ENCODE measurements at places on chromosomes 2 and 18.

GRCh38 chr2:71804281-71804751 lies 343.3 kb downstream of the CYP26B1 start:
- no peak for DNase-seq

DNA sequence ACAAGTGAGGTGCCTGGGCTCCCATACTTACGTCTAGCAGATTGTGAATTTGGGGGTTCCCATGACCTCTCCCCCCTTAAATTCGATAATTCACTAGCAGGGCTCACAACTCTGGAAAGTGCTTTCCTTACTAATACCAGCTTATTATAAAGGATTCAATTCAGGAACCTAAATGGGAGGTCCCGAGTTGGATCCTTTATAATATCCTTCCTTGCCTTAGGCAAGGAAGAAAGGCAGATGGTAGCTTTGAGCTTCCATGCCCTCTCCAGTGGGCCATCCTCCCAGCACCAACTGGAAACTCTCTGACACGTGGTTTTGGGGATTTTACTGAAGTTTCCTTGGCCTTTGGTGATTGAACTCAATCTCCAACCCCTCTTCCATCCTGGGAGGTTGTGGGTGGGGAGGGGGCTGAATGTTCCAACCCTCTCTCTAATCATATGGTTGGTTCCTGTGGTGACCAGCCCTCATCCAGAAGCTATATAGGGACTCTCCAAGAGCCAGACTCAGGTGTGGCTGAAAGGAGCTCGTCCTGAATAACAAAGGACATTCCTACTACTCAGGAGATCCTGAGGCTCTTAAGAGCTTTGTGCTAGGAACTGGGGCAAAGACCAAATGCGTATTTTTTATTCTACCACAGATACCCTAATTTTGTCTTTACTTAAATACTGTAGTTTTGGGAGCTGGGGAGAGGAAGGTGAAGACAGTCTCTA lies 62.2 kb downstream of the HAUS1 start:
- no peak for DNase-seq

GRCh38 chr2:177970670-177971454 lies 101.7 kb downstream of the PDE11A start:
- no peak for DNase-seq

- no peak for DNase-seq
Observed at GRCh38 chr2:28828382-28828781, 17.7 kb downstream of the SPDYA start.

DNA sequence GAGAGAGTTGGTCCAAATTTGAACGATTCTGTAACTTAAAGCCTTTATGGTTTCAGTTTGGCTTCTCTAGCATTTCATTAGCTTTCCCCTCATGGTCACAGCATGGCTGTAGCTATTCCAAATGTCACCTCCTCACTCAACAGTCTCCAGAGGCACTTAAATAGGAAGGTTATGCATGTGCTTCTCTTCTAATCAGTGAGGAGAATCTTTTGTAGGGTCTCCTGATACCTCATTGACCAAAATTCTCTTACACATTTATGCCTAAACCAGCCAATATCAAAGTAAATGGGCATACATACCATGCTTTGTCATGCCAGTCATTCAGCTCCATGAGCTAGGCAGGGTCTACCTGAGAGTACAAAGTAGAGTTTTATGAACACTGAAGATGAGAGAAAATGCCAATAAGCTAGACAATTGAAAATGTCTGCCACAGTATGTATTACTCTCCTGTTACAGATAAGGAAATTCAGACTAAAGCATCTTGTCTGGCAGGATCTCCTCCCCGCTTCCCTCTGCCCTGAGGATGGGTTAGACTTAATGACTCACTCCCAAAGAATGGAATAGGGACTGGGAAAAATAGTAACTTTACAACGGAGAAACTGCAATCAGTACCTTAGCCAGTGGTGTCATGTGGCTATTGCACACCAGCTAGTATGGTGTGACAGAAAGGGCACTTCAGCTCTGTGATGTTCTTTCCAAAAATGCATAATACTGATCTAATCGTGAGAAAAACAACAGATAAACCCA lies 15.4 kb downstream of the DSG2 start:
- no peak for DNase-seq

GRCh38 chr2:234873103-234873827 lies 78.6 kb upstream of the SH3BP4 start:
- no peak for DNase-seq

GRCh38 chr2:132387126-132387525 lies 29.5 kb upstream of the GPR39 start:
- no peak for DNase-seq

DNA sequence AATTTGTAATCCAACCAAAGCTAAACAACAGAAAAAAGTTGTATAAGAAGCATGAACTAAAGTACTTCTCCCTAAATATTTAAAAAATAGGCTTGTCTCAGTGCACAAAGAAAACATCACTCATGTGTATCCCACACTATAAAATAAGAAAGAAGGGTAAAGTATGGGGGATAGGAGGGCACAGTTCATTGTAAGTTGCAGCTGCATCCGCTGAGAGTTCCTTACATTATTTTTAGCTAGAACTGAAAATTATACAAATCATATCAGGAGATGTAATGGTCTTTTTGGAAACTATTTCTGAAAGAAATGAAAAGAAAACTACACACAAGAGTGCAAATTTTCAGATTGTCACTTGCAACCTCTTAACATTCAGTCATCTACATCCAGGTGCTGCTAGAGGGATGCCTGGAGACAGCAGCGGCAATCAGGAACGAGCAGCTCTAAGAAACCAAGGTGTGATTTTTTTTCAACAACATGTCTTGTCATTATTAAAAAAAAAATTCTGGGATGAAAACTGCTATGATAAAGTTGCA lies 273.6 kb downstream of the ASXL3 start:
- DNase-seq: no peak

GRCh38 chr2:9699139-9700108 lies 68.6 kb upstream of the YWHAQ start:
- no peak for DNase-seq

- no peak for DNase-seq
Observed at GRCh38 chr2:37760471-37760870, 89.0 kb upstream of the CDC42EP3 start.

DNA sequence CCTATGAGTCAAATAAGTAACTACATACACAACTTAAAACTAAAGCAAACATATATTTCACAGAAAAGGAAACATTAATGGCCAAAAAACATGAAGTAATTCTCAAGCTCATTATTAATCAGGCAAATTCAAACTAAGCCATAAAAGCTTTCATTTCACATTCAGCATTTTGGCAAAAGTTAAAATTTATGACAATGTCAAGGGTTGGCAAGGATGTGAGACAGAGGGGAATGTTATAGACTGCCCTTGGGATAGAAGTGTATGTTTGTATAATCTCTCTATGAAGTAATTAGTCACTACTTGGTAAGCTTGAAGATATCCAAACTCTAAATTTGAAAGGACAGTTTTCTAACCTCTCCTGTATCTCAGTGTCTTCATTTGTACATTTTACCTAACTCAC lies 539.4 kb downstream of the RIT2 start:
- DNase-seq: no peak

- DNase-seq: no peak
Observed at GRCh38 chr18:604771-605170, 8.0 kb downstream of the CLUL1 start.

DNA sequence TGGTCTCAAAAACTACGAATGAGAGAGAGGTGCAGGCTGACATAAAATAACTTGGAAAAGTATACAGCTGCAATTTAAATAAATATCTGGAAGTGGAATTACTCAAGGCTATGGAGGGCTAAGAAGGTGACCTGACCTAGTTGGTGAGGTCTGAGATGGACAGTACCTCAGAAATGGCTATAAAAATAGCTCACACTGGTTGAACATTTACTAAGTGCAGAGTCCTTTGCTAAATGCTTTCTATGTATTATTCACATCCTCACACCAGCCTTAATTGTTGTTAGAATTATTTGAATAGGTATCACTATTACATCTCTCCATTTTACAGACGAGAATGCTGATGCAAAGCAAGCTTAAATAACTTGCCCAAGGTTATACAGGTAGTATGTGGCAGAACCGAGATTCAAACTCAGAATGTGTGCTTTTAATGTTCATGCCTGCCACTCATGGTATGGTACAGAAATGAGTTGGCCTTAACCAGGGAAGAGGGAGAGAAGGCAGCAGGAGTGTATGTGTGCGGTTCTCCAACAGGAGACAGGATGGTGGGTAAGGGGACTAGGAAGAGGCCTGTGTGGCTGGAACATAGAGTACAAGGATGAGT lies 37.4 kb downstream of the MRPL44 start:
- no peak for DNase-seq

DNA sequence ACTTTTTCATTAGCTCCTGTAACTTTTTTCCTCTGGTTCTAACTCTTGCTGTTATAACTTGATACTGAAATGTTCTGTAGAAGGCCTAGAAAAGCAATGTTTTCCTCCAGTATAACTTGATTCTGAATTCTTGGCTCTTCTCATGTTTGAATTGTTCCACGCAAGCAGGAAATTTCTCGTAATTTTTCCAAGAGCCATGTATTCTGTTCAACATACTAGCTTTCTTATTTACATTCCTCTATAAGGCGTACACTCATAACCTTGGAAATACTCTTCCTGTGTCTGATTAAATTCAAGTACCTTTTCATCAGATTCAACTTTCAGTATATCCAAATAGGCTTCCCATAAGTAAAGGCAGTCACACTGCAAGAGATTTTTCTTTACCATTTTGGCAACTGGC lies 109.1 kb downstream of the SMAD2 start:
- DNase-seq: no peak
